Activated T-cell treated with anti-CD3 and anti-CD28 coated beads for 1 hour (primary cell): ENCODE measurements at places on chromosomes 5 and 9.

DNA sequence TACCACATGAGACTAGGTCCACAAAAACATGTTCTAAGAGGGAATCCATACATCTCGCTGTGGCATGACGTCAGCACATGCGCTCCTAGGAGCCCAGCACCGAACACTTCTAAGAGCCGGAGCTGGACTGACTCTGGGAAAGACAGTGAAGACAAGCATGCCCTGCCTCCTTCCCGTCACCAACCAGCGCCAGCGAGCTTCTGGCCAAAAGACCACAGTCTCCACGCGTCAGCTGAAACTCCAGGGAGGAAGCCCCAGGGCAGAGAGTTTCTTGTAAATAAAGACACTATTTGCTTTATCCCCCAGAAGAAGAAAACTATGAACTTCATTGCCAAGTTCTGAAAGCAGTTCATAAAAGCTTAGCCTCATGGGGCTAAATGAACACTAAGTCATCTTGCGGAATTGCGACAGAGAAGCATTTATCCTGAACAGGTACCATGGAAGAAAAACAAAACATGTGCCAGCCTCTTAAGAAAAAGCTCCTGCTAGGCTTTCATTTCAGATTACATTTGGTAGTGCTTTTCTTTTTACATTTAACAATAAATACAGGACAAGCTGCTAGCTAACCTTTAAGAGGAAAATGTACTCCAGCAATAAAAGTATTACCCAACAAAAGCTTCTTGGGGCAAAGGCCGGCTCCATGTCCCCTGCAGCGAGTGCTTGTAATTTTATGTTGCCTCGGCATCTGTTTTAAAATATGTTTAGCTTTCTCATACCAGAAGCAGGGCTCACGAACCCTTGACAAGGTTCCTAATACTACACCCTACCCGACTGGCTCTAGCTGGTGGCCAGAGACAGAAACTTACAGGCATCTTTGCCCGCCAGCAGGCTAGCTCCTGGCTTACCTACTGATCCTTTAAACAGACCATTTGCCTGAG is 96.5 kb downstream of the PRRT1B start:
- DNase-seq: no peak

DNA sequence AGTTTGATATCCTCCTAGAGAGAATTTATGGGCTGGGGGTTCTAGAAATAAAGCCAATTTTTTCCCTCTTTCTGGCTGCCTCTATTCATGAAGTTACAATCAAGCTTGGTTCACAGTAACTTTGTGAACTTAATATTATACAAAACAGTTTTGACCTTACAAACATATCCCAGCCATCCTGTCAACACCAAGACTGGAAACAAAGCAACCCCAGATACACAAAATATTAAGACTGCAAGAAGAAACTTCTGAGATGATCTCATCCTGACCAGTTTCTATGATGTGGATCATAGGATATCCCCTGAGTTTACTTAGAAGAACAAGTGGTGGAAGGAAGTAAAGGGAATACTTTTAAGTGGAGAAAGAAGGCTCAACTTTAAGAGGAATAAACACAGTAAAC is 28.3 kb upstream of the CER1 start:
- DNase-seq: no peak

DNA sequence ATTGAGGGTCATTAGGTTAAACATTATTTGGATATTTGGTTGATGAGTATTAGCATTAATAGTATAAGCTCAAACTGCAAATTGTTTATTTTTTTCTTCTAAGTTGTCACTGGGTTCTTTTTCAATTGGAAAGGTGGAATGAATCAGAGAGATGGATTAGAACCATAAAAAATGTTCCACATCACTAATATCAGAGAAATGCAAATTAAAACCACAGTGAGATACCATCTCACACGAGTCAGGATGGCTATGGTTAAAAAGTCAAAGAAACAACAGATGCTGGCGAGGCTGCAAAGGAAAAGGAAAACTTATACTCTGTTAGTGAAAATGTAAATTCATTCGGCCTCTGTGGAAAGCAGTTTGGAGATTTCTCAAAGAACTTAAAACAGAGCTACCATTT is 122.8 kb downstream of the CCDC192 start:
- DNase-seq: no peak

DNA sequence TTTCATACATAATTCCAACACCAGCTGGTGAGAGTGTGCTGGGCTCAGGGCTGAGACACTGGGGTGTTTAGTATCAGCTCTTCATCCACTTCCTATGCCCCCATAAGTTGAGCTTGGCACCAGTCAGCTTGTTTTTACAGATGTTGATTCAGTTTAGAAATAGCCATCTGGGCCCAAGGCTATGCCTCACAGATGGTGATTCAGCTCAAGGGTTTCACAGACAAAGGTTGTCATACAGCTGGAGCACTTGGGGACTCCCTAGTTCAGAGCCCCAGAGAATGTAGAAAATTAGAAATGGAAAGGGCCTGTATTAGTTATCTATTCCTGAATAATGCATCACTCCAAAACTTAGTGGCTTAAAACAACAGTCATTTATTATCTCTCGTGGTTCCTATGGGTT is 10.3 kb upstream of the CRHBP start:
- DNase-seq: no peak
